ENCODE measurements at places on chromosomes 6 and 20.

GRCh38 chr6:162178266-162178665 is 549.3 kb downstream of the PRKN start:
- no peak for DNase-seq

DNA sequence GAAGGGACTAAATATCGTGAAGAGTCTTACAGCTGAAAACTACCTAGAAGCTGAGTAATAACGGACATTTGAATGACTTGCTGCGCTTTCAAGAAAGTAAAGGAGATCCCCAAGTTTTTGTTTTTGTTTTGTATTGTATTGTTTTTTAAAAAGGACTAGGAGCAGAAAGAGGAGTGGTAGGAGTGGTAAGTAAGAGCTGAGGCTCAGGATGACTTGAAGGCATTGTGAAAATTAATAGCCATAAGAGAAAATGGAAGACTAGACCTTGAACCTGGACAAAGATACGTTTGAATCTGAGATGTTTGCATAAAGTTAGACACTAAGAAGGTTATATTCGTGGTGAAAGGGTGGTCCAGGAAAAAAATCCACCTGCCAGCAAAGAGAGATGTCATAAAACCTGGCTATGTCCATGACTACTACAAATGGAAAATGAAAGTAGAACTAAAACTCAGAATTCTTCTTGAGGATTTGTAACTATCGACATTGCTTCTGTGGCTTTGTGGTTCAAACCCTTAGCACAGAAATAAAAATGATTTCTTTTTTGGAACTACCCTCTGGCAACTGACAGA is 824.8 kb upstream of the FLRT3 start:
- no peak for DNase-seq

DNA sequence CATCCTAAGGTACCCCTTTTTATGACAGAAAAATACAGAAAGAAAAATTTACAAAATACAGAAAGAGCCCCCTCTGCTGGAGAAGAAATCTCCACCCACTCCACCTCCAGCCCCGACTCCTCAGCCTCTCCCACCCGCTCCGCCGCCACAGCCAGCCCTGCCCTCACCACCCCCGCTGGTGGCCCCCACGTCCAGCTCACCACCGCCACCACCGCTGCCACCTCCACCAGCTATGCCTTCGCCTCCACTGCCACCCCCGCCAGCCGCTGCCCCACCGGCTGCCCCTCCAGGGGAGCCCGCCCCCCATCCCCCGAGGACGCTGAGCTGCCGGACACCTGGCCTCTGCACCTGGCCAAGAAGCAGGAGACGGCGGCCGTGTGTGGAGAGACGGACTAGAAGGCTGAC is 17.7 kb downstream of the WFDC2 start:
- no peak for DNase-seq

DNA sequence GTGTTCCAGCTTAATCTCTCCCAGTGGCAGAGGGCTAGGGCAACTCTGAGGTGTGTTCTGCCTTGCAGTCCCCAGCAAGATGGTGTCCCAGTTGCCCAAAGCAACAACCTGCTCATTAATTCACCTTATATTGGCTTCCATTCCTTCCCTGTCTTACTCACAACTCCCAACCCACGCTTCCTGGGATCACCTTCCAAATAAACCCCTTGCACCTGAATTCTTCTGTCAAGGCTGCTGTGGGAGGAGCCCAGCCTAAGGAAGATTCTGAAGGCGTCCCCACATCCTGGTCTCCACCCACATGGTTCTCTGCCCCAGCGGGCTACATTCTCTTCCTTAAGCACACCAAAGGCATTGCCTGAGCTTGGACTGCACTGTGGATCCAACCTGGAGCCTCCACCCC is 116.6 kb upstream of the MAFB start:
- DNase-seq: no peak

GRCh38 chr6:48525849-48526248 is 414.9 kb upstream of the PTCHD4 start:
- DNase-seq: no peak

DNA sequence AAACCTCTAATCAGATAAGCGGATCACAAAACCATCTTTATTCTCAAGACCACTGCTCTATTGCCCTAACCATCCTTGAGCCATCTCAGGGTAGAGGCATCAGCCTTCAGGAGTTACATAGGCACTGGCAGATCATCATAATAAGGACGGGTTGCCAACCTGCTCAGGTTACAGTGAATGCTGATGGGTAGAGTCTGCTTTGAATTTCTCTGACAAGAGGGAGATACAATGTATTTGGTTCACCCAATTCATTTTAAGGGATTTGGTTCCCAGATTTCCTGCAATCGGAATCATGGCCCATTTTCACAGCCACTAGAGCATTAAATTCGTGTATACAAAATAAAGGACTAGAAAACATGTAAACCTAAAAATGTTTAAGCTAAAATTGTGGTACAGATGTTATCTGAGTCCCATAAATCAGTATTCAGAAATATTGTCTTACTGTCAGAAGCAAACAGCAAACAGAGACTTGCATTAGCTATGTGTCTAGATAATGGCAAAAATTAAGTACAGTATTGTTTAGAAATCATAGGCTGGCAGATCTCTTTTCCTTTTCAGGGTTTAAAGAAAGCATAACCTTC is 41.9 kb upstream of the TMEM170B start:
- no peak for DNase-seq

DNA sequence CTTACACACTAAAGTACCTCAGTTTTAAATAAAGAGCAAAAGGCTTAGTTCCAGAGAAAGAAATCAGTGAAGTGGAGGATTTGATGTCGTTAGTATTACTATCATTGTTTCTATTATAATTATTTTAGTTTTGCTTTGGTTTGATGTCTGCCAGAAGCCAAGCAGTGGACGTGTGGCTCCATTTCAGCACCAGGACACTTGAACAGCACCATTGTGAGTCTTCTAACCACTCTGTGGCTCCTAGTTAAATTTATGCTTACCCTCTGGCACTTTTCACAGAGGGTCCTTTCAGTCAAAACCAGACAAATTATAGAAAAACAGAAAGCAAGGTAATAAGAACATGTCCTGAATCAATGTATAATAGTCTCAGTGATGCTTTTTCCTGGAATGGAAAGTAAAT is 3.4 kb downstream of the COL9A1 start:
- DNase-seq: no peak

- no peak for DNase-seq
Observed at GRCh38 chr6:167119670-167120582, 3.0 kb upstream of the CCR6 start.

- no peak for DNase-seq
Observed at GRCh38 chr6:112931832-112932231, 584.7 kb downstream of the RFPL4B start.

DNA sequence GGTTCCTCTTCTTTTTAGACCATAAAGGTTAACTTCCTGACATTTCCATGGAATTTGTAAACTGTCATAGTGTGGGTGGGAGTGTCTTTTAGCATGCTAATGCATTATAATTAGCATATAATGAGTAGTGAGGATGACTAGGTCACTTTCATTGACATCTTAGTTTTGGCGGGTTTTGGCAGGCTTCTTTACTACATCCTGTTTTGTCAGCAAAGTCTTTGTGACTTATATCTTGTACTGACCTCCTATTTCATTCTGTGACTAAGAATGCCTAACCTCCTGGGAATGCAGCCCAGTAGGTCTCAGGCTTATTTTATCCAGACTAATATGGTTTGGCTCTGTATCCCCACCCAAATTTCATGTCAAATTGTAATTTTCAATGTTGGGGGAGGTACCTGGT is 149.6 kb upstream of the SYNCRIP start:
- no peak for DNase-seq

DNA sequence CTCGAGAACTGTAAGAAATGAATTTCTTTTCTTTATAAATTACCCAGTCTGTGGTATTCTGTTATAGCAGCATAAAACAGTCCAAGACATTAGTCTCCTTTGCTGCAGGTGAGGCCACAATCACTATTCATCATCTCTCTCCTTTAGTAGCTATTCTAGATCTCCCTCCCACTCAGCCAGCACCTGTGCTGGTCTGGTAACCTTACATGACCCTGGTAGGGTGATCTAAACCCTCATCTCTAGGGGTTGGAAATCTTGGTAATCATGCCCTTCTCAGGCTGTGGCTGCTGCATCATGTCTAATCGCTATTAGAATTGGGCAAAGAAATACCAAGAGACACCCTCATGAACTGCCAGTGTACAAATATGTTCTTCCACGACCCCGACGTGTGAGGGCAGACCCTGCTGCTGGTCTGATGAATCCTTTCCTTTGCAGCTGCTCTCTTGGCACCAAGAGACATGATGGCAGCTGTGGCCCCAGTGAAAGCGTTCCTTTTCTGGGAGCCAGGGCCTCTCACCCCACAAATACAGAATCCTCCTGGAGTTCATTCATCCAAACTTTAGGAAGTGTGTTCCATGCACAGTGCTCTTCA is 23.0 kb upstream of the IGF2R start:
- DNase-seq: no peak

GRCh38 chr6:143966312-143966711 is 41.7 kb downstream of the PLAGL1 start:
- no peak for DNase-seq

GRCh38 chr6:699319-699718 is 6.4 kb upstream of the EXOC2 start:
- DNase-seq: no peak

GRCh38 chr20:57851025-57851682 is 141.3 kb upstream of the PMEPA1 start:
- DNase-seq: no peak

DNA sequence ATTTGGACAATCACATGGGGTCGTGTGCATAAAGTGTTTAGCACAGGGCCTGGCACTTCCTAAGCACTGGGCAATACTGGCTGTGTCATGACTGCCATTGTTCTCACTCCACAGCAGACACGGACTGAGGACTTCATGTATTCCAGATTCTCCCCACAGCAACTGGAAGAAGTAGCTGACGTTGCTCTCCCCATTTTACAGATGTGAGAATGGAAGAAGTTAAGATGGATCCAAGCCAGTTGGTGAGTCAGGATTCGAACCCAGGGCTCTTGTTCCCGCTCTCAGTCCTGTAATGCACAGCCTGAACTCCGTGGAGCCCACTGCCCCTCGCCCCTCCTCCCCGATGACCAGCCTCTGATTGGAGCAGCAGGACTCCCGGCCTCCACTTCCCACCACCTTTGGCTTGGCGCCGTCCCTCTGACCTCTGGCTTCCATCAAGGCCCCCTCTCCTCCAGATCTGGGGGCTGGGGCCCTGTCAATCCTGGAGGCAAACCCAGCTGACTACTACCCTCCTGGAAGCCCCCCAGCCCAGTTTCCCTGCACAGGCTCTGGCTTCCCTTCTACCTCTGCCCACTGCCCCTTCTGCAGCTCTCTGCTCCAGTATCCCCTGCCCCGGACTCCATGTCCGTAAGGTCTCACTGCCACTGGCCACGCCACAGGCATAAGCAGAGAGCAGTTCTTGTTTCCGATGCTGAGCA is 12.7 kb downstream of the NOL4L start:
- no peak for DNase-seq

GRCh38 chr6:106629859-106630163 is 433 bp downstream of the QRSL1 start:
- DNase-seq: no peak

DNA sequence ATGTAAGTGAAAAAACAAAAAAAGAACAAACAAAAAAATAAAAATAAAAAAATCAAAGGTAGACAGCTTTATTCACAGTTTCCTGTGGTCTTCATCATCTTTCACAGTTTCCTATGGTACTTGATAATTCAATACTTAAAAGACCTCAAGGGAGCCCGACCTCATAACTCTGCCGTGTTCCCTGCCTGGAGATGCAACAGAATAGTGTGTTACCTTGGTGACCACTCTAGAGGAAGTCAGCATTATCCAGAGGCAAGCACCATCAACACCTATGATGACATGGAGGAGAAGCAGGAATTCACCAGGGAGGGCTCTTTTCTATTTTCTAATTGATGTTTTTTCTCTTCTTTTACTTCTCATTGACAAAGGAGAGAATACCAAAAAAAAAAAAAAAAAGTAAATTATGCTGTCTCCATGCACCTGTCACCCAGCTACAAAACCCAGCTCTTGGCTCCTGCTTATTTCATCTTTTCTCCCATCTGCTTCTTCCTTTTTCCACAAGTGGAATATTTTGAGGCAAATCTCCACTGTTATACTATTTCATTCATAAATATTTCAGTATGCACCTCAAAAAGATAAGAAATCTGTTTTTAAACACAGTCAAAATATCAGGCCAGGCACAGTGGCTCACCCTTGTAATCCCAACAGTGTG is 95.8 kb upstream of the STXBP5 start:
- DNase-seq: no peak

DNA sequence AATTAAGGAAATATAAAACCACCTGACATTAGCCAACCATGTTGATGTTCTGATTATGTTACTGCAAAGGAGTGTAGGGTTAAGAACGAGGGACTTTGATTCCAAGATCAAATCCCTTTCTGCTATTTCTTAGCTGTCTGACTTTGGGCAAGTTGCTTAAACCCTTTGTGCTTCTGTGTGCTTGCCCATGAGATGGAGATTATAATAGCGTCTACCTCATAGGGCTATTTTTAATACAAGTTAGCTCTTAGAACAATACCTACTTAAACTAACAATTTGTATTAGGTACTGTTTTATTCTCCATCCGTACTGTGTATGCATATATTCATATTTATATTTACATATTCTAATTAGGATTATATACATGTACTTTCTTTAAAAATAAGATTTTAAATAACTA is 263.8 kb downstream of the ESR1 start:
- DNase-seq: no peak

DNA sequence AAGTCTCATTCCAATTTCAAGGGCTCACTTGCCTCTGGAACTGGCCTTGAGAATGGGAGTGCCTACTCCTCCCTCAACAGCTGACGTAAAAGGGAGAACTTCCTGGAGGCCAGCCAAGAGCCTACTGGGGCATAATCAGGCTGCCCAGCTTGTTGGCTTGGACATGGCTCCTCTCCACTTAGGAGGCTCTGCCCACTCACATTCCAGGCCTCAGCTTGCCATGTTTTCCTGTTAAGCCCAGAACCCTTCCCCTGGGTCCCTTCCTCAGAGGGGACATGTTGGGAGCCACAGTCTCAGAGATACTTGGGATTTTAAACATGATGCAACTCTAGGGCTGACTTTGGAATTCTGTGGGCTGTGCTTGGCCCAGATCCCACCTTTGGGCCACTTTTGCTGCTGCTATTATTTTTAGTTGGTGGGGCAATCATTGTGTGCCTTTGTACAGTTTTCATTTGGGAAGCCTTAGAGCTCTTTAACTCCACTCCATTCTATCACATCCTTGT is 31.5 kb upstream of the ADTRP start:
- no peak for DNase-seq

- no peak for DNase-seq
Observed at GRCh38 chr6:151166180-151166579, 73.6 kb upstream of the AKAP12 start.

DNA sequence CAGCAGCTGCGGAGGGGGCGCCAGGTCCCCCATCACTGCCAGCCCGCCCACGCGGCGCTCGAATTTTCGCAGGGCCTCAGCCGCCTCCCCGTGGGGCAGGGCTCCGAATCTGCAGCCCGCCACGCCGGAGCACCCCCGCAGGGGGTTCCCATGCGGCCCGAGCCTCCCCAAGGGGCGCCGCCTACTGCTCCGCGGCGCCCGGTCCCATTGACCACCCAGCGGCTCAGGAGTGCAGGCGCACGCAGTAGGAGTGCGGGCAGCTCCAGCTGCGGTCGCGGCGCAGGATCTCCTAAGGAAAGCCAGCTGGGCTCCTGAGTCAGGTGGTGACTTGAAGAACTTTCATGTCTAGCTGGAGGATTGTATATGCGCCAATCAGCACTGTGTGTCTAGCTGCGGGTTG is 155.3 kb upstream of the RREB1 start:
- no peak for DNase-seq
